ENCODE measurements at places on chromosomes 12 and 14.

- DNase-seq = no peak
These were observed 364.4 kb downstream of the ALG10 start for GRCh38 chr12:34386621-34387255.

DNA sequence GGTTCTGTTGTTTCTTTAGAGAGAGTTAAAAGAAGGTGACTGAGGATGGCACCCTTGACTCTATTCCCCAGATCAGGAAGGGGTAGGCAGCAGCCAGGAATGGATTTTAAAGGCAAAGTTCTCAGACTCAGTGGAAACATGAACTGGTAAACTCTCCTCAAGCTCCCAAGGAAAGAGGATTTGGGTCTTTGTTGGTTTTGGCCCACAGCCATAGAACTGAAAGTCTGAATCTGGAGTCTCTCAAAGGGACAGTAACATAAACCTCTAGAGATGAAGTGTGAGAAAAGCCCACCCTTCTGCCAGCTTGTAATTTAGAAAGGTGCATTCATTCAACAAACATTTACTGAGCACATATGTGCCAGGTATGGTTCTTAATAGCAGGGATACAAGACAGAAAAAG, 28.6 kb upstream of the BLTP3B start:
- DNase-seq = no peak

GRCh38 chr14:100532906-100533655, 54.1 kb downstream of the BEGAIN start:
- DNase-seq = no peak

DNA sequence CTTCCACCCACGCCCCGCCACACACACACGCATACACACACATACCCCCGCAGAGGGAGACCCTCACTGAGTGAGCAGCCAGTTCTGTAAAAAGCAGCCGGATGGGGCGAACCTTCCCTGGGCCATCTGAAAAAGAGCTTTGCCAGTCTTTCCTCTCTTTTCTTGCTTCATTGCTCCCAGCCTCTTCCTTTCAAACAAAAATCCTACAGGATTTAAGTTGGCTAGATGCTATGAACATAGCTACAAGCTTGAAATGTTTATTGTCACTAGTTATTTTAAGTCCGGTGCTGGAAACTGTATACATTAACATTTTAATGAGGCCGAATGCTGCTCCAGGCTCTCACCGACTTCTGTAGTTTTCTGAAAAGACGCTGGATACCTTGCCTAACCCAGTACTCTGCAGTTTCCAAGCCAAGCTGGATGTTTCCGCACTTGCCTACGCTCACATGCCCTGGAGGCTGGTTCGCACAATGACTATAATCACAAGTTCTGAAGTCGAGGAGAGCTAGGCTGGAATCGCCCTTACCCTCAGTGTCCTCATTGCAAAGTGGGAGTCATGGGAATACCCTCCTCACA, 39.2 kb downstream of the LTBP2 start:
- no peak for DNase-seq

GRCh38 chr14:103708750-103709187, 6.5 kb downstream of the XRCC3 start:
- DNase-seq = no peak

GRCh38 chr14:72583316-72584272, 310.3 kb downstream of the DPF3 start:
- no peak for DNase-seq

DNA sequence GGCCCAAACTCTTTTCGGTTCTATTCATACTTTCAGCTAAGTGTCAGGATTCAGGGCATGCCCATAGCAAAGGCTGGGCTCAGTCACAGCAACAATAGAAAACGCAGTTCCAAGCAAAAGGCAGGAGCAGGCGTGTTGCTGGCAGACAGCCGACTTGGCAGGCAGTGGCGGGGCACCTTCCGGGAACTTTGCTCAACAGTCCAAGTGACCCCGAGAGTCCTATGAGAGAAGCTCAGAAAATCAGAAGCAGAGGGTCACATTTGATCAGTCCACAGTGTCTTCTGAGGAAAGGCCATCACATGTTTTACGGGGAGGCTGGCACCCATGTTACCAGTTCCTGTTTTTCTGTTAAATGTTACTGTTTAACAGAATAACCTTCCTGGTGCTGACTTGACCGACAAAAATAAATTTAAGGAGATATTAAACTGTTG, 115.0 kb downstream of the DACT1 start:
- no peak for DNase-seq

GRCh38 chr14:64695071-64695470, 9.2 kb upstream of the PLEKHG3 start:
- DNase-seq = no peak

DNA sequence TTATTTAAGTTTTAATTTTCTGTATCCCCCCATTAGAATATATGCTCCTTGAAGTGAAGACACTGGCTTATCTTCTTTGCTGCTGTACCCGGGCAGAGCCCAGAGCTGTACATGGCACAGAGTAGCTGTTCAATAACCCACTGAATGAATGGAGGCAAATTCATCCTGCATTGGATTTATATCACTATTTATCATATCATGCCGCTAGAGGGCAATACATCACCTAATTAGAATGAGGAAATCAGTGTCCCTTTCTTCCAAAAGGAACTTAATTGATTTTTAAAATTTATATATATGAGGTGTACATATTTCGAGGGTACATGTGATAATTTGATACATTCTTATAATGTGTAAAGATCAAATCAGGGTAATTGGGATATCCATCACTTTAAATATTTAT, 89.2 kb upstream of the TMEM260 start:
- DNase-seq = no peak

DNA sequence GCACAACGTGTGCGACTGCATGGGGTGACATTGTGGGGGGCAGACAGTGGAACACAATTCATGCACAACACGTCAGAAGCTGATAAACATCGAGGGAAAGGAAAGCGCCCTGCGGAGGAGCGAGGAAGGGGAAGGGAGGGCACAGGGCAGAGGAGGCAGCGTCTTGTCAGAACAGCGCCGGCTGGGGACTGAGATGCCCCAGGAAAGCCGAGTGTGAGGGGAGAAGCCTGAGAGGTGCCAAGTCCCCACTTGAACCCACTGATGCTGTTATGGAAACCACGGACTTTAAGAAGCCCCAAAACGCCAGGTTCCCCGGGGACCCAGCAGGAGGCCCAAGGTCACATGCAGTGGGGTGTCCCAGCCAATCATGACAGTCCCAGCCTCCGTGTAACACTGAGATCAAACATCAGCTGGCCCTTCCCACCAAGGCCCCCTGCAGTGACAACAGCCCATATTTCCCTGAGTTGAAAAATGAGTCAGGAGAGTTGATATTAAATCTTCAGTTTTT, 70.0 kb downstream of the GALNT9 start:
- DNase-seq = no peak

- DNase-seq = no peak
These were observed 32.8 kb downstream of the HVCN1 start for GRCh38 chr12:110656071-110656655.
